ENCODE measurements at places on chromosomes 4 and X. TPM values are rescaled to one million over a fixed set of nuclear protein-coding genes. Genes with fewer than 3 reads are reported as not detected.

DNA sequence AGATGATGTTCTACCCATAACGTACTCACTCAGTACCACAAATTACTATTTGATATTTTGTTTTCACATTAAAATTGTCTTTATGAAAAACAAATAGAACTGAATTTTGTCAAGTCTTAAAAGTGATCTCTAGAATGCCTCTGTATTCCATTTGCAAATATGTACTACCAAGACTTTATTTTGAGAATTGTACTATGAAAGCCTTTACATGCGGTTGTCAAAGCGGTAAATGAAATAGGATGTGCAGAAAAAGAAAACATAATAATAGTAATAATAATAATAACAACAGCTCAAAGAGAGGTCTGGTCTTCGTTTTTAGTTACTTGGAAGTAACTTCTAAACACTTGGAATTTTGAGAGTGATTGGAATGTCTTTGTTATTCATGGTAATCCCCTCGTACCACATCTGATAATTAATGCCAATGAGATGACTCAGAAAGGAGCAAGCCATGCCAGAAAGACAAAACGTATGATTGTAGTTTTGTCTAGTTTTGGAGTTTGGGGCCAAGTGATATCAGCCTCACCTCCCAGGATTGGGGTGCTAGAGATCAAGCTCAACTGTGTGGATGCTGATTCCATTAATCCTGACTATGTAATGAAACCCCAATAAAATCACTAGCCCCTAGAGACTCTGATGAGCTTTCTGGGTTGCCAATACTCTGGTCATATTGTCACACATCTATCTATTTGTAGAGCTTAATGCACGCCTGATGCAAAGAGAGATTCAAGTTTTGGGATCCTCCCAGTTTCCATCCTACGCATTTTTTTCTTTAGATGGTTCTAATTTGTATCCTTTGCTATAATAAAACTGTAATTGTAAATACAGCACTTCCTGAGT, 20.2 kb upstream of the CTSO start:
- no peak for DNase-seq

DNA sequence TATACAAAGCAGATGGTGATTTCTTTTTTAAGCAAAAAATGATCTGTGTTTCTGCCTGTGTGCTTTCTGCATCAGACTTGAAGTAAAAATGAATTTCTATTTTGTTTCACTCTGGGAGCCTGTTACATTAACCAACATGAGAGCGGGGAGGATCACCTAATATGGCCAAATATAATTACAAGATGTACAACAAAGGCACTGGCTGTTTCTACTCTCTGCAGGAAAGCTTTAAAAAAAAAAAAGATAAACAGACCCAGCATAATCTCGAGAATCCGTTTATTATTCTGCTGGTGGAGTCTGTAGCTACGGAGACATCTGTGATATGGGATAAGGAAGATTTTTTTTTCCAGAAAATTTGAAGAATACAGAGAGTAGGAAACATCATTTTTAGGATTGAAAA, 103.6 kb downstream of the COMMD8 start:
- DNase-seq: no peak

DNA sequence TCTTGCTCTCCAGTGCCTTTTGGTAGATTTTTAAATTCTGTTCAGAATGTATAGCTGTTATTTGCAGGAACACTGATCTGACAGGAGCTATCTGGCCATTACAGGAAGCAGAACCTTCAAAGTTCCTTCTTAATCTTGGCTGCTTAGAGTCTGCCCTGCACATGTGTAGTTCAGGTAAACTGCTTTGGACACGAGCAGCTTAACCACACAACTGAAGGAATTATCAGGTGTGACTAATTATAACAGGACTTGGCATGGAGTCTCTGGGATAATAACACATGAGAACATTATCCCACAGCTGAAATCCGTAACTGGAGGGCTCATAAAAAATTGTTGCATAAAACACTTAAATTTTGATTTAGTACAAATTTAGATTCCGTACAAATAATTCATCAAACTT, 11.6 kb upstream of the ING2 start:
- DNase-seq: no peak

DNA sequence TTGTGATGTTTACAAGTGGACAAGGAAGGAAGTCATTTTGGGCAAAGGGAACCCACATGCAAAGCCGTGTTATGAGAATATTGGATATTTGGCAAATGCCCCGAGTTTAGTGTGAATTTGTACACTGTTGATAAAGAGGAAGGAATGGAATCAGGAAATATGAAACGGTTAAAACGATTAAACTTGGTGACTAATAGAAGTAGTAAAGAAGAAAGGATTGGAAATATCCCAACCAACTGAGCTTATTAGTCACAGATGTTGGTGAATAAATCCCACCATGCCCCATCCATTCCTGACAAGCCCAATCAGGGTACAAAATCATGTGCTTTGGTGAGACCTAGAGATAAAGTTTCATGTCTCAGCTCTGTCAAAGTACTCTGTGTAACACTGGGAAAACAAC, 22.0 kb downstream of the ARHGAP24 start:
- DNase-seq: no peak

- DNase-seq: peak; percentile 46
These were observed 265.9 kb downstream of the ADAMTS3 start for GRCh38 chr4:72302981-72303704.

DNA sequence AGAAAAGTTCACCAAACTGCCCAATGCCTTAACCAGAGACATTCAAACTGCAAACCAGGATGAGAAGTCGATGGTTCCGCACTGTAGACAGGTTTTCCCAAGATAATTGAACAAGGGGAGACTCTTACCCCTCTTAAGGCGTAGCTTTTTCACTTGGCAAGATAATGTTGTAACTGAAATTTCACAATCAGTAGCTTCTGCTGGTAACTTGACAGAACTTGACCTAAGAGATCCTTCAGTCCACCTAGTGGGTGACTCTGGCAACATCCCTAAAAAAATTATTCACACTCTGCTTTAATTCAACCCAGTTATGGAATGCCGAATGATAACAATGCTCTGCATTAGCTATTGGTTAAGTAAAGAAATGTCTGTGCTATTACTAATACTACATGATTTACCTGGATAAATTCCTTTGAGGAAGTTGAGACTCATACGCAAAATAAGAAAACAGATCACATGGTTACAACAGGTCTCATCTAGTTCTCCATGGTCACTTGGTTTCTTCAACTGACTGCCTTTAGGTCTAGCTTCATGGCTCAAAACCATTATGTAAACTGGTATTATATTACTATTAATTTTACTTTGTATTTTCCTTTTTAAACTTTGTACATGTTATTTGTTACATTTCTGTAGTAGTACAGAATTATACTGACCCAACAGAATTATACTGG, 9.1 kb downstream of the ELF2 start:
- no peak for DNase-seq

DNA sequence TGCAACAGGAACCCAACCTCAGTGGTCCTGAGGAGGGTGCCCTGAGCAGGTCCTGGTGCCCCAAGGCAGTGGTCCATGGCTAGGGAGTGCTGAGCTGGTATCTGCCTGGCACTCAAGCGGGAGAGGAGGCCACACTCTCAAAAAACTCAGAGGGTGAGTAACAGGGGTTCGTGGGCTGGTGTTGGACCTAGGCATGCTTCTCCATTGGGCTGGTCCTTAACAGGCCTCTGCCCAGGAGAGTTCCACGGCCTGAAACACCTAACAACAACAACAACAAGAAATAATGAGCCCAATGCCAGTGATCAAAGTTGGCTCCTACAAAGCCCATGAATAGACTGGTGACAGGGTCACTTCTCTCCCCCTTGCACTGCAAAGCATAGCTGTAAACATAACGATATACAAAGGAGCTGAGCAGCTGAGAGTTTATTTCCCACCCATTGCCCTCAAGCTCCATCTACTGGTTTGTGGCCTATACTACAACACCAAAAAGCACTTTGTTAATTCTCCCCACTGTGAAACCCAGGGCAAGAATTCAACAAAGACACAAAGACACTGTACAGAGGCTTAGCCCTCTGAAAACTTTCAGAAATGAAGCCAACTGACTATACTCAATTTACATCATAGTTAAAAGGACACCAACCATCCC, 736.1 kb upstream of the ADGRL3 start:
- DNase-seq: no peak

DNA sequence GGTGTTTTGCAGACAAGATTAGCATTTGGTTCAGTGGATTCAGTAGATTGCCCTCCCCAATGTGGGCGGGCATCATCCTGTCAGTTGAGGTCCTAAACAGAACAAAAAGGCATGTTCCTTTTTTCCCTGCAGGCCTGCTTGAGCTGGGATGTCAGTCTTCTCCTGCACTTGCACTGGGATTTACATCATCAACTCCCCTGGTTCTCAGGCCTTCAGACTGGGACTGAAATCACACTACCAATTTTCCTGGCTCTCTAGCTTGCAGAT, 278.9 kb upstream of the FTHL17 start:
- DNase-seq: no peak

- DNase-seq: no peak
These were observed 1165.7 kb upstream of the IGFBP7 start for GRCh38 chr4:58275856-58276255.

- DNase-seq: no peak
These were observed 53.0 kb downstream of the SEPTIN11 start for GRCh38 chr4:77002321-77003107.

DNA sequence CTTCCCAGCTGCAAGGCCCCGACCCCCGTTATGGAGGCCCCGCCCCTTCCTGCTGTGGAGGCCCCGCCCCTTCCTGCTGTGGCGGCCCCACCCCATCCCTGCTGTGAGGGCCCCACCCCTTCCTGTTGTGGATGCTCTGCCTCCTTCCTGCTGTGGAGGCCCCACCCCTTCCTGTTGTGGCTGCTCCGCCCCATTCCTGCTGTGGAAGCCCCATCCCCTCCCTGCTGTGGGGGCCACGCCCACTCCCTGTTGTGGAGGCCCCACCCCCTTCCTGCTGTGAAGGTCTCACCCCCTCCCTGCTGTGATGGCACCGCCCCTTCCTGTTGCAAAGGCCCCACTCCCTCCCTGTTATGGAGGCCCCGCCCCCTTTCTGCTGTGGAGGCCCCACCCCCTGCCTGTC, 104.9 kb upstream of the PSAPL1 start:
- DNase-seq: no peak

- DNase-seq: no peak
These were observed 92.4 kb upstream of the AP1S2 start for GRCh38 chrX:15946783-15947580.

DNA sequence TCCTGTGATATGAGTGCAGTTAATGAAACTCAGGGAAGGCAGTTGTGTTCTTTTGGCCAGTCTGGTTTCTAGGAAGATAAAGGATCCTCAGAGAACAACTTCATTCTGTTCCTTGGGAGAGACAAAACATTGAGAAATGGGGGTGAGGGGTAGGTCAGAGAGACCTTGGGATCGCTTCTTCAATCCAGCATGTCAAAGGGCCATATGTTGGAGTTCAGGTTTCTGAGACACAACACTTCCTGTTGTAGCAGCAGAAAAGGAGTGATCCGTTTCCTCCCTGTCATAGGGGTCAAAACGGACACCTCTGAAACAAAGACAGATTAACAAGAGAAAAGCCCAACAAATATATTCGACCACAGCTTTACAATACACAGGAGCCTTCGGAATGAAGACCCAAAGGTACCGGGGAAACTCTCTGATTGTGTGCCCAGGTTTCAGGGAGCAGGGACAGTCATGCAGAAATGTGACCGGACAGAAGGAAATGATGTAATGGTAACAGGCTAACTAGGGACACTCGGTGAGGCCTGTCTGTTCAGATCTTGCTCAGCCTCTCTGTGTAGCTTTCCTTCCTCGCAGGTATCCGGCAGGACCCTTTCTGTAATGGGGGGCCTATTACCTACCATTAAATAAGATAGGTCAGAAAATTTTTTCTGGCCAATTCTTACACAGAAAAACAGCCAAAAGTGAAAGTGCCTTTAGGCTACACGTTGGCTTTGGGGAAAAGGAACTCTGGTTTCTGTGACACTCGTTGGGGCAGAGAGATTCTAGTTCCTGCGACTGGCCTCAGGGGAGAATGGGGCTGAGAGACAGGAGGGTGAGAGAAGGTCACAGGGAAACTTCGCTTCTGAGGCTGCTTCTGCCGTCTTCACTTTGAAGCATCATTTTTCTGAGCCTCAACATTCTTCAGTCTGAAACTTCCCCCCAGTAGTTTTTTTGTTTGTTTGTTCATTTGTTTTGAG, 103.3 kb upstream of the TLR3 start:
- DNase-seq: no peak

DNA sequence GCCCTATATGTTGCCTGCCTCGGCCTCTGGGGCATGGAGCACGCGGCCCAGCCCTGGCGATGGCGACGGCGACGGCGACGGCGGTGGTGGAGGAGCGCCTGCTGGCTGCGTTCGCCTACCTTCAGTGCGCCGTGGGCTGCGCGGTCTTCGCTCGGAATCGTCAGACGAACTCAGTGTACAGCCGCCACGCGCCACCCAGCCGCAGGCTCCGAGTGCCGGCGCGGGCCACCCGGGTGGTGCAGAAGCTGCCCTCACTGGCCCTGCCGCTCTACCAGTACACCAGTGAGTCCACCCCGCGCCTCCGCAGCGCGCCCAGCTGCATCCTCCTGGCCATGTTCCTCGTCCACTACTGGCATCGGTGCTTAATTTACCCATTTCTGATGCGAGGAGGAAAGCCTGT, 83.7 kb upstream of the F9 start:
- no peak for DNase-seq

DNA sequence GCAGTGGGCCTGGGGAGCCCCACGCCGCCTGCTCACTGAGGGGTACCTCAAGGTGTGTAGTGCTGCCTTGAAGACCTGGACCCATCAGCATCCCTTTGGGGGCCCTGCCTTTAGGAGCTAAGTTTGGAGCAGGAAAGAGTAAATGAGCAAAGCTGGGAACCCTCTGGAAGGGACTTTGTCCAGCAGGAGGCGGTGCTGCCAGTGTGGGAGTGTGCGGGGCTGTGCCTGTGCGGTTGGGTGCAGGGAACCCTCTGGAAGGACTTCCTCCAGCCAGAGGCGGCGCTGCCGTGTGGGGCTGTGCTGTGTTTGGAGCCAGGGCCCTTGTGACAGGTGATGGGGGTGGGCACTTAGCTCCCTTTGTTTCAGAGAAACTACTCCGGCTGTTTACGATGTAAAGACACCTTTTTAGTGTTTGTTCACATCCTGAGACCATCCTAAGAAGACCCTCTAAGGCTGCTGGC, 25.8 kb downstream of the RGS12 start:
- no peak for DNase-seq

The FUNDC1 gene
- 28.7 TPM for polyA plus RNA-seq

The CT47B1 gene
- polyA plus RNA-seq: not detected
